ENCODE measurements at places on chromosomes 4 and X.

DNA sequence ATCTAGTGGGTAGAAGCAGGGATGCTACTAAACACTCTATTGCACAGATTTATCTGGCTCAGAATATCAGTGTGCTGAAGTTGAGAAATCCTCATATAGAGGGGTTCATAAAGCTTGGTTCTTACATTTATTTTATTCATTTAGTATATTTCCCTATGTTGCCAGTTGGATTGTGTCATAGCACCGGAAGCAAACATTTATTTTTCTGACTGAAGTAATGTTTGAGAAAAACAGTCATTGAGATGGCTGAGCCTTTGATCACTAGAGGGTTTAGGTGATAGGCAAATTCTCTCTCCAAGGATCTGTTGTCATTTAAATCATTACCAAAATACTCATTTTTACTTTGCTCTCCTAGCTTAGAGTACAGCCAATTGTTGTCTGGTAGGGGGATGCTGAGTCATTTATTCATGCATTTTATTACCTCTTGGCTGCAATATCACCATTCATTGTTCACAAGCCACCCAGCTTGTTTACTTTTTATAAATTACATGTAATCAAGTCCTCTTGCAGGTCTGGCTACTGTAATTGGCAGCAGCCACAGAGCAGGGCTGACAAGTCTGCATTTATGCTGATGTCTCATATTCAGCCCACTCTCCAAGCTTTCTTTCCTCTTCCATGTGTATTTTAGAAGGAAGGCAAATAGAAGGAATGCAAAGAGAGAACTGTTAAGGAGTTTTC, 15.2 kb downstream of the GAB1 start:
- DNase-seq = no peak

DNA sequence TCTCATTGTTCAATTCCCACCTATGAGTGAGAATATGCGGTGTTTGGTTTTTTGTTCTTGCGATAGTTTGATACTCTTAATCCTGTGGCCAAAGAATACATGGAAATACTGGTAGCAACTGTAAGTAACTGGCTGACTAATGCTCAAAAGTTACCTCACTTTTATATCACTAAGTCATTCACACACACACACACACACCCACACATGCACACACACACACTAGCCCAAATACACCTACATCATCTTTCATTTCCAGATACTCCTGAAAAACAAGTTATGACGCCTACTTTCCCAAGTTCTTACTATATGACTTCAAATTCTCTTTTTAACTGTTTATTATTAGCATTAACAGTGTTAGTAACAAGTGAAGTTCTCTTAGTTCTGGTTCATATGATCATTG, 101.3 kb downstream of the DCHS2 start:
- no peak for DNase-seq

DNA sequence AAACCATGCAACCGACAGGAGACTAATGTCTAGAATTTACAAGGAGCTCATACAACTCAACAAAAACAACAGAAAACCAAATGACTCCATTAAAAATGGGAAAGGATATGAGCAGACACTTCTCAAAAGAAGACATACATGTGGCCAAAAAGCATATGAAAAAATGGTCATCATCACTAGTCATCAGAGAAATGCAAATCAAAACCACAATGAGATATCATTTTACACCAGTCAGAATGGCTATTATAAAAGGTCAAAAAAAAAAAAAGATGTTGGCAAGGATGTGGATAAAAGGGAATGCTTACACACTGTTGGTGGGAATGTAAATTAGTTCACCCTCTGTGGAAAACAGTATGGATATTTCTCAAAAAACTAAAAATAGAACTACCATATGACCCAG, 50.5 kb upstream of the CHRDL1 start:
- DNase-seq = no peak

DNA sequence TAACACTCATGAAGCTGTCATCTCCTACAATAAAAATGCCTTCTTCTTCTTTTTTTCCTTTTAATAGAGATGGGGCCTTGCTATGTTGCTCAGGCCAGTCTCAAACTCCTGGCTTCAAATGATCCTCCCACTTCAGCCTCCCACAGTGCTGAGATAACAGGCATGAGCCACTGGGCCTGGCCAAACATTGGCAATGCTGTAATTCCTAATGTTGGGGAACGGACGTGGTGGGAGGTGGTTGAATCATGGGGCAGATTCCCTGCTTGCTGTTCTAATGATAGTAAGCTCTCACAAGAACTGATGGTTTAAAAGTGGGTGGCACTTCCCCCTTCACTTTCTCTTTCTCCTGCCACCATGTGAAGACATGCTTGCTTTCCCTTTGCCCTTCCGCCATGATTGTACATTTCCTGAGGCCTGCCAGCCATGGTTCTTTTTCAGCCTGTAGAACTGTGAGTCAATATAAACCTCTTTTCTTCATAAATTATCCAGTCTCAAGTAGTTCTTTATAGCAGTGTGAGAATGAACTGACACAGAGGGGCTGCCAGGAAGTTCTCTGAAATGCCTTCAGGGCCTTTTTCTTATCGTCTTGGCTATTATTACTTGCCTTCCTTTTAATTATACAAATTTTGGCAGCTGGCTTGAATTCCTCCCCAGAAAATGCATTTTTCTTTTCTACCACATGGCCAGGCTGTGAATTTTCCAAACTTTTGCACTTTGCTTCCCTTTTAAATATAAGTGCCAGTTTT, 93.0 kb downstream of the CENPC start:
- no peak for DNase-seq

DNA sequence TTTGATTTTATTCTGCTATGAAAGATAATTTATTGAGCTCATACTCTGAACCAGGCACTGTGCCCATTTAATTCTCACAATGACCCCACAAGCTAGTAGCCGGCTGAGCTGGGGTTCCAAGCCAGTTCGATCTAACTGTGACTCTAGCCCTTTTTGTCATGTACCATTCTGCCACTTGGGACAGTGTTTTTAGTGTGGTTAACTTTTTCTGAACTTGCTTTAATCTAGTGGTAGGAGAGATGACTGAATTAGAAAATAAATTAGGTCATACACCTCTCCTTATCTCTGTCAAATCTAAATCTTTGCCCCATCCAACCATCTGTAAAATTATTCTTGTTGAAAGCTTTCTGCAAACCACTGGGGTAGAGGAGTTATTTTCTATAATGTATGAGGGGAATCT, 136.0 kb downstream of the CBR4 start:
- no peak for DNase-seq

DNA sequence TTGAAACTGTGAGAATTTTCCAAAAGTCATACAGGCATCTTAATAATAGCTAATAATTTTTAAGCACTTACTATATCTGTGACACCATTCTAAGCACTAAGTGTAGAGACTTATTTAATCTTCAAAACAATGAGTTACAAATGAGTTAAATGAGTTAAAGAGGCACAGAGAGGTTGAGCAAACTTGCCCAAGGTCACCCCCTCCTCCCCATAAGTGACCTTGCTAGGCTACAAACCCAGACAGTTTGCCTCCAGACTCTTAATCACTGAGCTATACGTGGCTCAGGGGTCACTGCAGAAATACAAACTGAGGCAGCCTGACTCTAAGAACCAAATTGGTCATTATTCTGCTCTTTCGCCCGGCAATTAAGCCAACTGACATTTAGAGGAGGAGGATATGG, 15.5 kb downstream of the CTPS2 start:
- no peak for DNase-seq

DNA sequence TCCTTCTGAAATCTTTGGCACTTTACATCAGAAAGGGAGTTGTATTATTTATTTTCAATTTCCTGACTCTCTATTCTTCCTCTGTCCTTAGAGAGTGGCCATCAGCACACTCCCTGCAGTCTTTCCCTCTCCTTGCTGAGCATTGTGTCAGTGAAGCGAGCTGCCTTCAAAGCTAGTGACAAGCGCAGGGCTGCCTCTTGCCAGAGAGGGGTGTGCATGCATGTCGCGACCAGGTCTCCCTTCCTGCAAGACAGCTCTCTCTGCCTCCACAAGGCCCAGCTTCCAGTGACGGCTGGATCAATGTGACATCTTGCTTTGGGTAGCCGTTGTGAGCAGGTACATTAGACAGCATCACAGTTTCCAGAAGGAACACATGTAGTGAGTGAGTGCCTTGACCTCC, 810.9 kb upstream of the TENM3 start:
- no peak for DNase-seq

DNA sequence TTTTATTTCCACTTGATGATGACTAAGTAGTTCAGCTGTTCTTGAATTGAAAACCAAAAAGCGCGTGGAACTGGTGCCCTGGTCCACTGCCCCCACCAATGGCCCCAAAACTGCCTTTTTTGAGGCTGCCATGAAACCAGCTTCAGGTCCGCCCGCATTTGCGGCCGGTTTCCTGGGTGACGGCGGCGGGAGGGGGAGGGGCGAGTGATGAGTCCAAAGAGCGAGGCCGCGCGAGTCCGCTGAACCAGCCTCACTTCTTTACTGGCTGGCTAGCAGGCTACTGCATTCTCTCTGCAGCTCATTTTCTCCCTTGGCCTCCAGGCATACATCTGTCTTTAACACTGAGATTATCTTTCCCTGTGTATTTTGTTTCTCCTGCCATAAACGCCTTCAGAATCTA, 72.9 kb upstream of the FABP2 start:
- no peak for DNase-seq

DNA sequence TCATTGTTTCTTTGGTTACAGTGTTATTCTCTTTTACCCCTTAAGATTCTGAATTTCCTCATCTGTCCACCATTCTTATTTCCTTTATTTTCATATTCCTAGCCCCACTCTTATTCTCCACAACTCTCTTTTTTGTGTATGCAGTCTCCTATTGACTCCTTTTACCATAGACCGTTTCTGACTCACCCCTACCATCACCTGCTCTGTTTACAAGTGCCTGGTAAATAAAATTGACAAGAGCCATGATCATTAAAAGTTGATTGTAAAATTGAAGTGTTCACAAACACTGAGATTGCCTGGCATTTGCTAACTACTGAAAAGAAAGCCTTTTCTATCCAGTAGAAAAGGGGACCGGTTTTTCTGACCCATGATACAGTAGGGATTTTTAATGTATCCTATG, 54.4 kb downstream of the MRPL1 start:
- DNase-seq = no peak

DNA sequence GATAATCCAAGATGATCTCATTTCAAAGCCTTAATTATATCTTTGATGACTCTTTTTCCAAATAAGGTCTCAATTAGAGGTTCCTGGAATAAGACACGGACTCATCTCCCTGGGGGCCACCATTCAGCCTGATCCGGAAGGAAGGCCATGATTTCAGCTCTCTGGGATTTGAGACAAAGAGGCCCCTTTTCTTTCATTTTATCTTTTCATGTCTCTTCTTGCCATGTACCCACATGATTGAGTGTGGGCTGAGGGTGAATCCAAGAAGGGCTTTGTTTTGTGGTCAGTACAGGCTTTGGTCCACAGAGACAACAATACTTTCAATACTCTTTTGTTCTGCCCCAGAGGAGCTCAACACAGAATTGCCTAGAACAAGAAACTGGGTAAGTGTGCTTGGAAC, 261.2 kb downstream of the TRIML1 start:
- DNase-seq = no peak

- no peak for DNase-seq
Measured at GRCh38 chr4:61011051-61011450, 189.1 kb upstream of the ADGRL3 start.

DNA sequence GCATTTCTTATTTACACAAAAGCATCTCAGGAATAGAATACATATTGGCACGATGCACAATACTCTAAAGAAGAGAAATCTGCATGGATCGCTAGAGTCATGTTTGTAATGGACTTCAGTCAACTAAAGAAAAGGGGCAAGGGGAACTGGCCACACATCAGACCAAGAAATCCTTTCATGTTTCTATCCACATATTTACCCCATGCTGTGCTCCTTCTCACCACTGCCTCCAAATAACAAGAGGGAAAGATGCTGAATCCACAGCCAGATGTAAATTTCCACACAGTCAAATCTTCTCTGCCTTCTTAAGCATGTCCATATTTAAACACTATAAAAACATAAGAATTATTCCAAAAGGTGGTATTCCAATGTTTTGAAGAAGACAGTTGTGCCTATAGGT, 67.6 kb downstream of the COX18 start:
- DNase-seq = no peak

- DNase-seq = no peak
Measured at GRCh38 chrX:102672856-102673255, 21.6 kb downstream of the GPRASP1 start.

GRCh38 chr4:54063737-54064316, 578 bp downstream of the CHIC2 start:
- no peak for DNase-seq

GRCh38 chr4:184648313-184649025, 778 bp downstream of the CASP3 start:
- no peak for DNase-seq

DNA sequence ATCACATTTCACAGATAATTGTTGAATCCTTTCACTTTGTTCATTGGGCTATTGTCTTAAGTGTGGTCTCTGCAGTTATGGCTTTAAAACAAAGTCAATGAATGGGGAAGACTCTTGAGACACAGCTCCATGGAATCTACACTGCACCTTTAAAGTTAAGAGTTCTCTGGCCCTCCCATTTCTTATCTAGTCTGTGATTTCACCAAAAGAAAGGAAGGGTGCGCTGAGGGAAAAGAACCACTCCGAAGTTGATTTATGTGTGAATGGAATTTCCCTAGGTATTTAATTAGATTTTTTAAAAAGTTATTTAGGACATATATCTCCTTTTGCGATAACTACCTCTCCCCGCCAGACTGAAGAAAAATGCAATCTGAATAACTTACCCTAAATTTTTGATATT, 2.5 kb downstream of the SEPTIN11 start:
- no peak for DNase-seq

DNA sequence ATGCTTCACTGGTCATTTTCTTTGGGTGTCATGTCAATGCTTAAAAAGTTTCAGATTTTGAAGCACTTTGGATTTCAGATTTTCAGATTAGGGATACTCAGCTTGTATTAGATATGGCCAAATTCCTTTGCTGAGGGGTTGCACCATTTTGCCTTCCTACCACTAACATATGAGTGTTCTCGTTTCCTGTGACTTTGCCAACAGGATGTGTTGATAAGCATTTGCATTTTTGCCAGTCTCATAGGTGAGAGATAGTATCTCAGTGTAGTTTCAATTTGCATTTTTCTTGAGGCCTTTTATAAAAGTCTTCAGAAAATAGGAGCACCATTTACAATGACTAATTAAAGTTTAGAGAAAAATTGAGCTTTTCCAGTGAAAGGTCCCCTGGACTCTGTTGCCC, 71.6 kb upstream of the CLCN4 start:
- no peak for DNase-seq

DNA sequence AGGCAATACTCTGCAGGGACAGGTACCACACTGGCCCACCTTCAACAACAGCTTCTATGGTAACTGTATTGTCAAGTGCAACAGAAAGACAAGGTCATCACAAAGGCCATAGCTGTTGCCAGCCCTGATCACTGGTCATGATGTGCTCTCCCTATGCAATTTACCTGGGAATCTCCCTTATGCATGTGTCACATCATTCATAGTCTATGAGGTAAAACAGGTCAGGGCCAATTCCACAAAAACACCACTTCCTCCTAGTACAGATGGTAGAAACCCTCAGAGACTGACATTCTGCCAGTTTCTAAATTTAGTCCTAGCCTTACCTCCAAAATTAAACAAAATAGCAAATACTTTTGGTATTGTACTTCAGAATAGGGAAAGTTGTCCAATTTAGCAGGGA, 132.8 kb downstream of the MGST2 start:
- no peak for DNase-seq

- DNase-seq = no peak
Measured at GRCh38 chr4:169259271-169259670, 11.5 kb downstream of the SH3RF1 start.

- no peak for DNase-seq
Measured at GRCh38 chr4:79584902-79585301, 176.9 kb upstream of the GK2 start.

GRCh38 chrX:119095936-119096335, 23.1 kb downstream of the CT47C1 start:
- no peak for DNase-seq

Measured in stimulated activated CD4-positive, alpha-beta T cell treated with anti-CD3 and anti-CD28 coated beads, Interleukin-1b, Interleukin-23, amount 100 ng/mL, for 24 hours (primary cell).